Activated T-cell treated with anti-CD3 and anti-CD28 coated beads, Interleukin-2, amount 50 U/mL, for 4 hours (primary cell): ENCODE measurements at places on chromosomes 6 and 20. TPM values are rescaled to one million over a fixed set of nuclear protein-coding genes. Genes with fewer than 3 reads are reported as not detected.

TRIM10 gene
- not detected for total RNA-seq

RBPJL gene
- 0.19 TPM for total RNA-seq

ESR1 gene
- 0.54 TPM for total RNA-seq

NKX2-4 gene
- not detected for total RNA-seq

SCUBE3 gene
- total RNA-seq, result not detected

OOEP gene
- total RNA-seq, result 0.38 TPM

CHRNA4 gene
- not detected for total RNA-seq

HLA-DMA gene
- total RNA-seq, result 5.5 TPM

FAM83C gene
- total RNA-seq, result not detected

CYP21A2 gene
- total RNA-seq, result 1.0 TPM

OR2B6 gene
- not detected for total RNA-seq

BTN2A1 gene
- total RNA-seq, result 15.9 TPM

IL17F gene
- total RNA-seq, result 27.0 TPM

TMC2 gene
- total RNA-seq, result not detected

SIRPB1 gene
- 0.73 TPM for total RNA-seq

ENPP5 gene
- total RNA-seq, result not detected

TREM2 gene
- not detected for total RNA-seq

SUMO4 gene
- total RNA-seq, result 2.6 TPM

EPPIN gene
- not detected for total RNA-seq

TBC1D20 gene
- total RNA-seq, result 25.5 TPM

ZNF133 gene
- 4.2 TPM for total RNA-seq

TREML1 gene
- not detected for total RNA-seq

PRR18 gene
- not detected for total RNA-seq

ASIP gene
- total RNA-seq, result not detected

ZC3H12D gene
- 42.5 TPM for total RNA-seq

HUS1B gene
- 2.2 TPM for total RNA-seq

MMP24 gene
- total RNA-seq, result not detected

C20orf202 gene
- not detected for total RNA-seq

HTR1E gene
- total RNA-seq, result not detected

SMLR1 gene
- total RNA-seq, result not detected
